ENCODE measurements at places on chromosomes 7 and 10.

DNA sequence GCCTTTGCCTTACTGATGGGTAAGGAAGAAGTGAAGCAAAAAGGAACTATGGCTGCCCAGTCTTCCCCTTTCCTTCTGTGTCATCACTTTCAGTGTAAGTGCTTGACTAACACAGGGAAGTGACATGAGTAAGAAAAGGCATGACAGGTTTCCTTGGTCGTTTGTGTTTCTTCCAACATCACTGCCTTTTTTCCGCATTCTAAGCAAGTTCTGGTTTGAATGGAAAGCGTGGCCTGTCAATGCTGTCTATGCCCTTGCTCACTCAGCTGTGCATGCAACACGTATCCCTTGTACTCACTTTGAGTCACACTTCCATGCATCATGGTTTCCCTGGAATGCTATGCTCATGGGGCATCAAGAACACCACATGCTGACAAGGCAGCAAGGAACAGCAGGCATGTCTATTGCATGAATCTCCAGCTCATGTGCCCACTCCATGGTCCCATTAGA is 111.8 kb downstream of the OAT start:
- no peak for DNase-seq

DNA sequence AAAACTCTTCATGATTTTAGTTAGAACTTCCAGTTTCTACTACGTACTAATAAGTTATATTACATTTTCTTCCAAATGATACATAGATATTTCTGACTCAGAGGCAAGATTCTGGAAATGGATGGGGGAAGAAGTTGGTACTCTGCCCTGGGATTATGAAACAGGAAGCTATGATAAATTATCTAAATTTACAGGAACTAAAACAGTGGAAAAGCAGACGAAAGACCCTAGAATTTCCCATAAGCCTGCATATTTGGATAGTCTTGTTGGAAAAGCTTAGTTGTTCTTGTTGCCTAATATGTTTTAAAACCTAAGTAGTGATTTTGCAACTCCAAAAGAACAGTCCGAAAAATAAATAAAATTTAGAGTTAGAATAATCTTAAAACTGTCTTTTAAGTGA is 21.8 kb downstream of the CFAP69 start:
- no peak for DNase-seq

GRCh38 chr7:52168085-52168484 is 851.5 kb upstream of the COBL start:
- no peak for DNase-seq

GRCh38 chr7:13542451-13542850 is 447.0 kb downstream of the ETV1 start:
- no peak for DNase-seq

DNA sequence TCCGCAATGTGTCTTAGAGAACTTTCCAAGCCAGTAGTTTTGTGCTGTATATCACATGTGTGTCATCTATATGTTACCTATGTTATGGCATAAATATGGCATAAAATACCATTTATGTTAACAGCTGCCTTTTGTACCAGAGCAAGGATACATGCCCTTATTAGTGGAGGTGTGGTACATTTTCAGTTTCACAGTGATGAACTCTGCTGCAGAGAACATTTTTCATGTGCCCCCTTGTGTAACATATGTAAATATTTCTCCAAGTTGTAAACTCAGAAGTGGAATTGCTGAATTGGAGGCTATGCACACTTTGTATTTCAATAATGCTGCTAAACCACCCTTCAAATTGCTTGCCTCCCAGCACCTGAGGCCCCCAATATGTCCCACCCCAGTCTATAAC is 31.9 kb upstream of the CRHR2 start:
- no peak for DNase-seq

DNA sequence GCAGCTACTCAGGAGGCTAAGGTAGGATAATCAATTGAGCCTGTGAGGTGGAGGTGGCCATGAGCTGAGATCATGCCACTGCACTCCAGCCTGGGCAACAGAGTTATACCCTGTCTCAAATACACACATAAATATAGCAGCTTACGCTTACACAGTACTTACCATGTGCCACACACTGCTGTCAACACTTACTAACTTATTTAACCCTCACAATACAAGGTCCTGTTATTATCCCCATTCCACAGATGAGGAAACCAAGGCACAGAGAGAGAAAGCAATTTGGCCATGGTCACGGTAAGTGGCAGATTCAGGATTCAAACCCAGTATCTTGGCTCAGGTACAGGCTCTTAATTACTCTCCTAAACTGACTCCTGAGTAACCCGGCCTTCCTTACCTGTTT is 19.1 kb downstream of the DLG5 start:
- DNase-seq = no peak

Measured in AG04449 (cell line).